HCT116 (cell line): ENCODE measurements at places on chromosomes 4 and X.

DNA sequence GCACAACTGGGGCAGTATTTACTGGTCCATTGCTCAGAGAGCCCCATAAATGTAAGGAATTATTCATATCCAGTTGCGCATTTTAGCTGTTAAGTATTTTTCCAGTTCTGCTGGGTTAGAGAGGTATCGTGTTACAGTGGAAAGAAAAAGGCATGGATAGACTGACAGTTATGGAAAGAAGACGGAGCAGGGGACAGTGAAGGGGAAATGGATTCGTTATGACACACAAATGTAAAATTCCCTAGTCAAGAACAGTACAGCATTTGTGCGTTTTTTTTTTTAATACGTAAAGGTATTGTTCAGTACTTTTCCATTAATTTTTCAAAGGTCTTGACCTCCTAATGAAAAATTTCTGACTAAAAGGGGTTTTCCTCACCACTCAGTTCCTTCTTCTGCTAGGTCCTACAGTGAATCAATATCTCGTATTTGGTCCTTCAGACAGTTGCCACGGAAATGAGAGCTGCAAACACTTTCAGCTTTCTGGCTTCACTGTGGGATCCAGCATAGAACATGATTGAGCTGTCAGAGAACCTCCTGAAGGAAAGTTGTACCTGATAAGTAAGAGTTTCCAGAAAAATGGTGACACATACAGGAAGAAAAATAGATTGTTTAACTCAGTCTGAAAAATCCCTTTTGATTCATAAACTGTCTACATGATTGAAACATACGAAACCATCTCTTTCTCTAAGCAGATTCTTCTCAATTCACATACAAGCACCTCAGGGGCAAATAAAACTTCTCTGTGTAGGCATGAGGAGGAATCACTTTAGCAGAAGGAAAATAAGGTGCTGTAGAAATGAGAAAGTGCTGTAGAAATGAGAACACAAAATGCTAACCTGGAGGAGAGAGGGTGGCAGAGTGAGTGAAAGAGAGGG lies 21.8 kb upstream of the BBS12 start:
- no peak for DNase-seq
- no peaks in the 10 kb centered on the region for H3K36me3 ChIP-seq
- no peak overlapping the region for H3K27ac ChIP-seq
- peaks cover 4% of the 10 kb centered on the region; the same call in 1 of the 2 replicates for H3K4me1 ChIP-seq
- H3K27me3 ChIP-seq, result no peaks in the 10 kb centered on the region
- H3K4me3 ChIP-seq, result no peak overlapping the region

- no peak for DNase-seq
- H3K27ac ChIP-seq, result no peak overlapping the region
- no peaks in the 10 kb centered on the region for H3K4me1 ChIP-seq
- H3K27me3 ChIP-seq, result no peaks in the 10 kb centered on the region
- H3K4me3 ChIP-seq, result no peak overlapping the region
- H3K36me3 ChIP-seq, result no peaks in the 10 kb centered on the region
Measured at GRCh38 chrX:140836874-140837273, 127.3 kb downstream of the LINC00632 start.

DNA sequence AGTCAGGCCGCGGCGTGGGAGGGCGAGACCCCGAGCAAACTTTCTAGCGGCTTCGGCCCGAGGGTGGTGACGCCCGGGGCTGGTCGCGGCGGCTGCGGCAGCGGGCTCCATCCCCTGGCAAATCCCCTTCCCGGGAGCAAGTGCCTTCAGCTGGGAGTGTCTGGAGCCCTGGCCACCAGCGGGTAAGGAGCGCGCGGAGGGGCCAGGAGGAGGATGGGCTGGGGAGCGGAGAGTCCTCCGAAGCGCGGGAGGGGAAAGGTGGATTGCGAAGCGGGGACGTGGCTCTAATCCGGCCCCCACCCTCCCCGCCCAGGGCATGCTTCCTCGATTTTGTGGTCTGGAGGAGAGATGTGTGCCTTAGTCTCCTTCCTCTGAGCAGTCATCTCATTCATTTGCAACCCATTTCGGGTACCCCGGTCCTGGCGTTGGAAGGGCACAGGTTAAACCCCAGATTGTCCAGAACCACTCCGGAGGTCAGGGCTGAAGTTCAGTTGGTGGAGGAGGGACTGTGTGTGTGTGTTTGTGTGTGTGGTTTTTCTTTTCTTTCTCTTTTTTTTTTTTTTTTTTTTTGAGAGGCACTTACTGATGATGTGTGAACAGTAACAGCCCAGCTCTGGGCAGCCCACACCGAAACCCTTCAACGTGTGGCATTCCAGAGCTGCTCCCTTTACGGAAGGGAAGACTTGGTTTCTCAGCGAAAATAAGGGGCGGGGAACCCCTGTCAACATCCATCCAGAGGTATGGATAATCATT lies 516 bp downstream of the SGMS2 start:
- H3K27me3 ChIP-seq, result no peaks in the 10 kb centered on the region
- H3K4me3 ChIP-seq, result peak overlapping the region; percentile 70
- no peaks in the 10 kb centered on the region for H3K36me3 ChIP-seq
- peak overlapping the region; percentile 91 for H3K27ac ChIP-seq
- no peak for DNase-seq

GRCh38 chr4:34861666-34862065 lies 1382.6 kb downstream of the ARAP2 start:
- no peak overlapping the region for H3K4me3 ChIP-seq
- no peaks in the 10 kb centered on the region for H3K4me1 ChIP-seq
- no peaks in the 10 kb centered on the region for H3K27me3 ChIP-seq
- H3K27ac ChIP-seq, result no peak overlapping the region

GRCh38 chr4:147578593-147578992 lies 38.6 kb upstream of the TMEM184C start:
- H3K27ac ChIP-seq, result no peak overlapping the region
- H3K4me3 ChIP-seq, result no peak overlapping the region
- DNase-seq, result no peak
- peaks cover 12% of the 10 kb centered on the region for H3K4me1 ChIP-seq
- no peaks in the 10 kb centered on the region for H3K36me3 ChIP-seq
- H3K27me3 ChIP-seq, result no peaks in the 10 kb centered on the region

GRCh38 chrX:74119016-74119910 lies 184.7 kb upstream of the ZCCHC13 start:
- H3K4me1 ChIP-seq, result peaks cover 21% of the 10 kb centered on the region
- H3K27ac ChIP-seq, result no peak overlapping the region
- peak; percentile 24 for DNase-seq
- no peaks in the 10 kb centered on the region for H3K27me3 ChIP-seq

- no peak overlapping the region for H3K4me3 ChIP-seq
- DNase-seq, result no peak
- no peak overlapping the region for H3K27ac ChIP-seq
- no peaks in the 10 kb centered on the region for H3K4me1 ChIP-seq
- H3K27me3 ChIP-seq, result peaks cover 32% of the 10 kb centered on the region; the same call in 1 of the 2 replicates
Measured at GRCh38 chr4:7610841-7611240, 176.1 kb upstream of the PSAPL1 start.

GRCh38 chrX:9183481-9183880 lies 149.6 kb upstream of the FAM9B start:
- peaks cover 3% of the 10 kb centered on the region; the same call in 1 of the 2 replicates for H3K27me3 ChIP-seq
- no peak overlapping the region for H3K4me3 ChIP-seq
- DNase-seq, result no peak
- no peak overlapping the region for H3K27ac ChIP-seq

GRCh38 chrX:107504006-107504405 lies 54.6 kb downstream of the FRMPD3 start:
- no peak for DNase-seq
- H3K4me3 ChIP-seq, result no peak overlapping the region
- no peaks in the 10 kb centered on the region for H3K4me1 ChIP-seq

- H3K27me3 ChIP-seq, result no peaks in the 10 kb centered on the region
- H3K36me3 ChIP-seq, result peaks cover 2% of the 10 kb centered on the region; the same call in 1 of the 2 replicates
- peak; percentile 93 for DNase-seq
- peaks cover 22% of the 10 kb centered on the region for H3K4me1 ChIP-seq
- peak within 1 kb of the TSS; percentile 93 for H3K27ac ChIP-seq
Measured at GRCh38 chr4:163494360-163495241, at the start of gene TMA16. TSS of gene TMA16 (plus strand) at chr4:163494690. CDS start at chr4:163494802, 112 bp downstream.

DNA sequence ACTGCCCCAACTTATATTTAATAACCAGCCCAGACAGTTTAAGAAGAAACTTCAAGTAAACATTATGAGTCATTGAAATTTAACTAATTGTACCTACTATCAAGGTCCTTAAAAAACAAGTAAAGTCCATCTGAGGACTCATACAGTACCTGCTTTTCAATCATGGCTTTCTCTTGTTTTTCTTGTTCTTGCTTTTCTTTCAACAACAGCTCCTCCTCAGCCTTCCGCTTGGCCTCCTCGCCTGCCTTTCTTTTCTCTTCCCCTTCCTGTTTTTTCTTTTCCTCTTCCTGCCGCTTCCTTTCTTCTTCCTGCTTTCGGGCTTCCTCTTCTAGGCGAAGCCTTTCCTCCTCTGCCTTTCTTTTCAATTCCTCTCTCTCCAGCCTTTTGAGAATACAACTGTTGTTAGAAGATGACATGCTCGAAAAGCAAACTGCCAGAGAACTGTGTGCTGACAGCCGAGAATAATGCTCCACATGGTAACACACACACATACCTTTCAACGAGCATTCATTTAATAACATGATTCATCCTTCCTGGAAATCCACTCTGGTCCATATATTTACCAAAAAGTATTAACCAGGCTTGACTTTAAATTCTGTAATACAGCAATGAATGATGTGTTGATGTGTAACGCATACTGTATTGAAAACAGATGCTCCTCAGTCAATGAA lies 25.2 kb upstream of the BCLAF3 start:
- DNase-seq, result no peak
- no peaks in the 10 kb centered on the region for H3K4me1 ChIP-seq
- no peak overlapping the region for H3K4me3 ChIP-seq
- H3K27ac ChIP-seq, result no peak overlapping the region
- no peaks in the 10 kb centered on the region for H3K36me3 ChIP-seq

GRCh38 chr4:8819019-8819418 lies 52.6 kb downstream of the HMX1 start:
- no peaks in the 10 kb centered on the region for H3K4me1 ChIP-seq
- DNase-seq, result no peak
- H3K36me3 ChIP-seq, result no peaks in the 10 kb centered on the region
- H3K27ac ChIP-seq, result no peak overlapping the region

DNA sequence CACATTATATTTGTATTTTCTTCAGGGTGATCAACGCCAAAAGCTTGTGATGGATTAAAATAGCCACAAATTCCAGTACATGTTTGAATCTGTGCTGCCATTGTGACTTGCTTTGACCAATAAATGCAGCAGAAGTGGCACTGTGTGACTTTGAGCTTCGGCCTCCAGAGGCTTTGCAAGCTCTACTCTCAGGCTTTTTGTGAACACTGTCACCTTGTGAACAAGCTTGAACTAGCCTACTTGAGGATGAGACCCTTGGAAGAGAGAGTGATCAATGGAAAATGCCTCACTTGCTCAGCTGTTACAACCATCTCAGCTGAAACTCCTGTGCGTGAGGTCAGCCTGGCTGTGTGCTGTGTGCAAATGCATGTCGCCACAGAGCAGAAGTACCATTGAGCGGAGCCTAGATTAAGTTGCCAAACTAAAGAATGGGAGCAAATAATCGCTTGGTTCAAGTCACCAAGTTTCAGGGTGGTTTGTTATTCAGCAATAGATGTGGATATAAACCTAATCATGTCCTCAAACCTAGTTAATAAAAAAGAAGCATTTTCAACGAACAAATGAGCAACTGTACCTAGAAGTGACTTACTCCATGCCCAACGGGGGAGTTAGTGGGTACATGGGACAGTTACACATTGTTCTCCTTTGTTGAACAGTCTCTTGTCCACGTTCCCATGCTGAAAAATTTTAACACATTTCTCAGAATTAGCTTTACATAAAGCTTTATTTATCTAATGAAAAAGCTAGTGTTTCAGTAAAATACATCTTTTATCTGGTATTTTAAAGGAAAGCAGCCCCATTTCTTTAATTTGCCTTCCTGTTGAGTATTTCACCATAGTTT lies 23.5 kb downstream of the NOA1 start:
- no peak overlapping the region for H3K27ac ChIP-seq
- H3K36me3 ChIP-seq, result no peaks in the 10 kb centered on the region
- DNase-seq, result no peak
- no peak overlapping the region for H3K4me3 ChIP-seq

DNA sequence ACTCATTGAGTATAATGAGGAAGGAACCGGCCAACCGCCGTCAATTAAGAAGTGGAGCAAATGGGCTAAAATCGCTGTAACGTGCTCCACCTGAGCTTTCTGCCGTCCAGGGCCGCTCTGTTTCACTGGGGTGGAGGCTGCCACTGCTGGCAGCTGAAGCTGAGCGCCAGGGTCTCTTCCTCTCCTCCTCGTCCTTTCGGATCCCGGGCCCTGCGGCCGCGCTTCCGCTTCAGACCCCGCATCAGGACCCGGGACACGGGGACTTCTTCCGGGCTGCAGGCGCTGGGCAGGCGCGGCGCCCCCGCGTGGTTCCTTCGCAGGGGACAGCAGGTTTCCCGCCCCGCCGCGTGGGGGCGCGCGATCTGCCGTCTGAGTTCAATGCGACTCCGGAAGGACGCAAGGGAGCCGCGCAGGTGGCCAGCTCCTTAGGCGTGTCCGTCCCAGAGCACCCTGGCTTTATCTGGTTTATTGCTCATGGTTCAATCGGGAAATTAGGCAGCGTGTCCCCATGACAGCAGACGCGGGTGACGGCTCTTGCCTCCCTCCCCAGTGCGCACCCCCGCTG lies 519.8 kb downstream of the TRIML1 start:
- no peaks in the 10 kb centered on the region for H3K4me1 ChIP-seq
- DNase-seq, result no peak
- H3K27me3 ChIP-seq, result no peaks in the 10 kb centered on the region
- H3K27ac ChIP-seq, result no peak overlapping the region
- no peak overlapping the region for H3K4me3 ChIP-seq

- no peaks in the 10 kb centered on the region for H3K36me3 ChIP-seq
- H3K4me1 ChIP-seq, result no peaks in the 10 kb centered on the region
- no peak for DNase-seq
- peaks cover 21% of the 10 kb centered on the region for H3K27me3 ChIP-seq
- H3K4me3 ChIP-seq, result no peak overlapping the region
Measured at GRCh38 chr4:57090079-57090478, 20.1 kb downstream of the IGFBP7 start.

DNA sequence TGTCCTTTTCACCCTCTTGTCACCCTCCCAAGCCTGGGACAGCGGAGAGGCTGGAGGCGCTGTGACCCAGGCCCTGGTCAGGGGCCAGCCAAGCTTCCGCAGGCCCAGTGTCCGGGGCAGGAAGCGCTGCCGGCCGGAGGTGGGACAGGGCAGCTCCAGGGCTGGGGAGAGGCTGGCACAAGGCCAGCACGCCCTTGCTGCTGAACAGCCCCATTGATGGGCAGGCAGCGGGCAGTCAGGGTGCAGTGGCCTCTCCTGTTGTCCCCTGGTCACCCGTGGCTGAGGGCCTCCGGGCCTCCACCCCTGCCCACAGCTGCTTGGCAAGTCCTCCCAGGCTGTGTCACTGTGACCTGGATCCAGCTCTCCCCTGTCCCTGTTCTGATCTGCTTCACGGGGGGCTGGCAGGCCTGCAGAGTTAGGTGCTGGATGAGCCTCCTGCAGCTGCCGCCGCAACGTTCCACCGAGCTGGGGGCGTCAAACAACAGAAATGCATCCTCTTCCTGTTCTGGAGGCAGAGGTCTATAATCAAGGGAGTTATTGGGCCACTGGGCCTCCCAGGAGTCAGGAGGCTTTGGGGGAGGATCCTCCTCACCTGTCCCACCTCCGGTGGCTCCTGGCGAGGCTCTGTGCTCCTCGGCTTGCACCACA lies 107.9 kb downstream of the PSAPL1 start:
- DNase-seq, result no peak
- no peaks in the 10 kb centered on the region for H3K36me3 ChIP-seq
- H3K27ac ChIP-seq, result no peak overlapping the region
- H3K4me1 ChIP-seq, result peaks cover 26% of the 10 kb centered on the region
- no peaks in the 10 kb centered on the region for H3K27me3 ChIP-seq
